ENCODE measurements at places on chromosomes 11 and 22.

- DNase-seq = no peak
Measured at GRCh38 chr11:3382613-3383285, 3.8 kb upstream of the ZNF195 start.

DNA sequence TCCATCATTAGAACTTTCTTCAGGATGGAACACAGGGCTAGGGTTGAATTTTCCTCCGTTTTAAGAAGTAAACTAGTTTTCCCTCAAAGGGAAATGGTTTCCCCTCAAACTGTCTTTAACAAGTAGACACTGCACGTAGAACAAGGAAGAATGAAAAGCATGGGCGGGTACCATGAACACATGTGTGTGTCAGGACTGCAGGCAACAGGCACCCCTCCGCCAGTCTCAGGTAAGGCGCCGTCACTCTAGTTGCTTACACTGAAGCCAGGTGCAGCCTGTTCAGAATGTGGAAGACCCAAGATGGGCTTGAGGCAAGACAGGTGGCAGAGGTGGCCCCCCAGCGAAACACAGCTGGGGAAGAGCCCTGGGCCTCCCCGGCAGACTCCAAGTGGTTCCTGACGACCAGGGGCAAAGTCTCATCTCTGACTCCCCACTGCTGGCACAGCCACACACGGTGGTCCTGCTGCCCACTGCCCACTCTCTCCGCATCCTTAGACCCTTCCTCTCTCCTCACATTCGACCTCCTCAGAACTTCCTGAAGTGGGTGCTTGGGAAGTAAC, 25.4 kb upstream of the MOB2 start:
- DNase-seq = no peak

- no peak for DNase-seq
Measured at GRCh38 chr11:111472228-111472627, 40.0 kb downstream of the BTG4 start.

- no peak for DNase-seq
Measured at GRCh38 chr11:122616718-122617117, 38.8 kb upstream of the UBASH3B start.

GRCh38 chr11:78377625-78378418, 39.8 kb downstream of the GAB2 start:
- no peak for DNase-seq

- no peak for DNase-seq
Measured at GRCh38 chr11:107547961-107548360, 17.6 kb downstream of the ALKBH8 start.

DNA sequence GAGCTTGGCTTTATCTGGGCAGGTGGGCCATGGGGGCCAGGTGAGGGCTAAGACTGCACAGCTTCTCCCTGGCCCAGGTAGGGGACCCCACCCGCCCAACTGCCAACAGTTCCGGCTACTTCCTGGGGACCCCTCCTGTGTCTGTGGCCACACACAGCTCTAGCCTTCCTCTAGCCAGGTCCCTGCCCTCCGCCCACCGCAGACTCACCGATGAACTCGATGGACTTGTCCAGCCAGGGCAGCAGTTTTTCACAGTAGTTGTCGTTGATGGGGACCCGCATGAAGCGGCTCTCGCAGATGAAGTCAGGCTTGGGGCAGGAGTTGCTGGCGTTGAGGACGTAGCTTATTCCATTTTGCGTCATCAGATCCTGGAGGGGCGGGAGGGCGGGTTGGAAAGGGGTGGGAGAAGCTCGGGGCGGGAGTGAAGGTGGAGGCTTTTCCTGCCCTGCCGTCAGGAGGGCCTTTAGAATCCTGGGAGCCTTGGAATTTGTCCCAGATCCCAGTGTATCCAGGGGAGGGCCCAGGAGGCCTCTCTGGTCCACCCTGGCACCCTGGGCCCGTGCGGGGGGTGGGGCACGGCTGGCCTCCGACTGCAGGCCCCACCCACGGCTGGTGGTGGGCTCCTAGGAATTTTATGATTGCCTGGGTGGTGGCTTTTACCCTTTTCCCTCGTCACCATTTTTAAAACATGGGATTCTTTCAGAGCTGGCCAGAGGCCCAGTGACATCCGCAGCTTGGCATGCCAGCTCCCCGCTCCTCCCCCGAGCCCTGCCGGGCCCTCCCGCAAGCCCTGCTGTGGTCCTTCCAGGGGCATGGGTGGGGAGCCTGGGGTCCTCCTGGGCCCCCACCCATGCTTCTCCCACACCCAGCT, 13.9 kb downstream of the DUSP8 start:
- no peak for DNase-seq

GRCh38 chr22:30250039-30250565, 3.5 kb upstream of the LIF start:
- DNase-seq = no peak

- DNase-seq = no peak
Measured at GRCh38 chr22:45442116-45442515, 28.6 kb downstream of the RIBC2 start.

- DNase-seq = no peak
Measured at GRCh38 chr11:68328374-68329091, 16.1 kb downstream of the LRP5 start.

DNA sequence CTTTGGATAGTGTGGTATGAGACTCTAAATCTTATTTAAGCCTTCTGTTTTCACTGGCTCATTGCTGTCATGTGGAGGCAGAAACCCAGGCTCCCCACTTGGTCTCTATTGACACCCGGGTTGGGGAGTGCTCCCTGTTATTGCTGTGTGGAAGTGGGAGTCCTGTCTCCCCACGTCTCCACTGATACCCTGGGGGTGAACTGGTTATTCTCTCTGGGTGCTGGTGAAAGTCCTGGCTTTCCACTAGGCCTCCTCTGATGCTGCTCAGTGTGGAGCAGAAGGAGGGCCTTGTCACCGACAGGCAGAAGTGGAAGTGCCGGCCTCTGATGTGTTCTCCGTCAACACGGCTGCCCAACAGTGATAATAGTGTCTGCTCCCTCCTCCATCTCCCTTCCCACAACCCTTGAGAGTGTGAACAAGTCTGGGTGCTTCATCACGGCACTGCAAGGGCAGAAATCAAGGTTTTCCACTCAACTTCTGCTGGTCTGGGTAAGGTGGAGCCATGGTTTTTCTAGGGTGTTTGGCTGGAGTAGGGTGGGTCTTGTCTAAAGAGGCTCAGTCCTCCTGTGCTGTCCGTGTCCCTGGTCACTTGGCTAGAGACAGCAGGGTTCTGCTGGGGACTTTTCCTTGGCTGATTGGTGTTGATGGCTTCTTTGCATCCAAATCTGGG, 240.7 kb upstream of the B3GAT1 start:
- DNase-seq = no peak

GRCh38 chr11:125938418-125938817, 7.4 kb upstream of the VSIG10L2 start:
- no peak for DNase-seq

DNA sequence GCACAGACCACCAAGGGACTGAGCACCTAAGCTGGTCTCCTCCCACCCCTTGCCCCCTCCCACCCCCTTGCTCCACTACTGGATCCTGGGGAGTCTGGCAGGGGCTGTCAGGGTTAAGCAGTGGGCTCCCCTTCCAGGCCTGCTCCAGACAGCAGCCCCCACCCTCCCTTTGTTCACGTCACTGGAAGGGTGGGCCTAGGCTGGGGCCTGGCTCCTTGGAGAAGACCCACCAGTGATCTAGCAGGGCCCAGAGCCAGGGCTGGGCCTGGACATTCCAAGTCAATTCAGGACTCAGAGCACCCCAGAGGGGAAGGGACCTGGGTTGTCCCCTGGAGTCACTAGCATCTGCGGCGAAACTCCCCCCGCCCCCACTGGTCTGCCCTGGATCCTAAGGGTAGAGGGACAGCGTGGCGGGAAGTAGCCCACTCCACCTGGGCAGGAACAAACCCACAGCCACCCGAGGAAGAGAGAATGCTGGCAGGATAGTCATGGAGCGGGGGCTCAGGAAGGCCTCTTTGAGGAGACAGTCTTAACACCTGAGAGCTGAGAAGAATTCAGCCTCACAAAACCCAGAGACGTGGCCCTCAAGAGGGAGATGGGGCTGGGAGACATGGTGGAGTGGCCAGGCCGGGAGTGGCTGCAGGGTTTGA, 45.8 kb downstream of the IGLL1 start:
- no peak for DNase-seq

DNA sequence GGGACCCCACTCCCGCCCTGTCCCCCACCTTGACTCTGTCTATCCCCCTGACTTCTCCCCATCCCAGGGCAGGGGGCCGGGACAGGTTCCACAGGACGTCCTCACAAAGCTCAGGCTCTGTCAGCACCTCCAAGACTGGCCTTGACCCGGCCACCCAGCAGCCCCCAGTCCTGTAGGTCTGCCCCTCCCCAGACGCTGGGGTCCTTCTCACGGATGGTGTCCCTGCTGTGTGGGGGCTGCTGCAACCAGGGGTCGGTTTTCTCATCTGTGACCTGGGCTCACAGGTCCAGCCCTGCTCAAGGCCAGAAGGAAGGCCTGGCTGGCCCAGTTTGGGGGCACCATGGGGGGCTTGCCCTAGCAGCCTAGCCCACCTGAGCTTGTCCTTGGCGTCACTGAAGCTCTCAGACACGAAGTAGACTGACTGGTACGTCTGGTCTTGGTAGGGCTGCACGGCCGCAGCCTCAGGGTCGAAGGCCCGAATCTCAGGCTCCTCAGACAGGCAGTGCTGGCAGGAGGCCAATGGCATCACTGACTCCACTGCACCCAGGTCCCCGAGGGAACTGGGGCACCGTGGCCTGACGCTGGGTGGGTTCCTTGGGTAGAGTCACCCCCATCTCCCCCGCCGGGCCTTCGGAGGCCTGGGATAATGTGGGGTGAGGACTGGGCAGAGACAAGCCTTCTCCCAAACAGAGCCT, 4.0 kb upstream of the INS start:
- no peak for DNase-seq

GRCh38 chr22:35578836-35579575, 38.1 kb downstream of the MB start:
- no peak for DNase-seq

DNA sequence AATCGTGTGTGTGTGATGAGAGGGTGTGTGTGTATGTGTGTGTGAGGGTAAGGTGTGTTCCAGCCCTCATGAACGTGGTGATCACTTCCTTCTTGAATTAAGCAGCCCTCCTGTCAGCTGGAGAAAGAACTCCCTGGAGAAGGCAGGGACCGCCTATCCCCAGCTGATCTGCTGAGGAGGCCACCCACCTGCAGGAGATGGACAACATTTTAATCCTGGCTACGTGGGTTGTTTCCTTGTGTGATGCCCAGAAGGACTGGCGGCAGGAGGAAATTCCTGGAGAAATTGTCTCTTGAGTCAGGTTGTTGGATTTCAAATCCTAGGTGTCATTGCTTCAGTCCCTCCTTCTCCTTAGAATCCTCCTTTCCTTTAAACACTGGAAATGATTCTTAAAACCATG, 878.8 kb downstream of the NTM start:
- no peak for DNase-seq

DNA sequence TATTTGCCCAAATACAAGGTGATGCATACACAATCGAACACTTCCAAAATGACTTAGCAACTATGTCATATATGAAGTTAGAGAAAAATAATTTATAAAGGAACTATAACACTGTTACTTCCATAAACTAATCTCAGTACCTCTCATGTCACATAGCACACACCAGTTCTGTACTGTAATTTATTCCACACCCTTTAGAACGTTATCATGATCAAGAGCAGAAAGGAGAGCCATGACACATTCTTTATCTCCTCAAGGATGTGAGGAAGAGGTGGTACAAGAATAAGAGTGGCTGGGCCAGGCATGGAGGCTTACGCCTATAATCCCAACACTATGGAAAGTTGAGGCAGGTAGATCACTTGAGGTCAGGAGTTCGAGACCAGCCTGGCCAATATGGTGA, 31.1 kb downstream of the PICALM start:
- DNase-seq = no peak

DNA sequence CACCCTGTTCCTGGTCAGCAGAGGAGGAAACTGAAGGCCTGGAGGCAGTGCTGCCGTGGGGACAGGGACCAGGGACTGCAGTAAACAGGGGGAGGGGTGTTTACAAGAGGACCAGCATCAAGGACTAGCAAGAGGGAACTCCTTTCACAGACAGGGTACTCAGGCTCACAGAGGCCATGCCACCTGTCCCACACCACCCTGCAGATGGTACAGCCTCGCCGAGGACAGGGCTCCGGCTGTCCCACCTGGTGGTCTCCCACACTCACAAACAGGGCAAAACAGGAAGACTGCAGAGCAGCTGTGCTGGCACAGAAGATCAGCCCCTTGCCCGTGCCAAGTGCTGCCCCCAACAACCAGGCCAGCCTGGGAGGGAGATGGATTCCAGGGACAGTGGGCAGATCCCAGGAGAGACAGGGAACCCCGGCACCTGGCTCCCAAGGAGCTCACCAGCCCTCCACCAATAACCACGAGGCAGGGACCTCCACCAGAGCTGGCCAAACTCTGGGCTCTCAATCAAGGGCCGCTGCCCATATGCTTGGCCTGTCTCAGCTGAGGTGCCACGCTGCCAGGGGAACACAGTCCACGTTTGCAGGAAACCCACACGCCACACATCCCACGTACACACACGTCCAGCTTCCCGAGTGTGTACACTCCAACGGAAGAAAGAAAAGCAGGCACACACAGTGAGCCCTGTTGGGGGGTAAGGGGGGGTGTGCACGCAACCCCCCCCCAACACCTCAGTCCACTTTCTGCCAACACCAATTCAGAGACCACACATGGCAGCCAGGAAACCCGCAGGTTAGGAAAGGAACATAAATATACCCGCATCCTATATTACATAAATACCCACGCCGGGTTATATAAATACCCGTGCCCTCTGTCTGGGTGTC, 2.1 kb downstream of the CSNK1E start:
- no peak for DNase-seq

DNA sequence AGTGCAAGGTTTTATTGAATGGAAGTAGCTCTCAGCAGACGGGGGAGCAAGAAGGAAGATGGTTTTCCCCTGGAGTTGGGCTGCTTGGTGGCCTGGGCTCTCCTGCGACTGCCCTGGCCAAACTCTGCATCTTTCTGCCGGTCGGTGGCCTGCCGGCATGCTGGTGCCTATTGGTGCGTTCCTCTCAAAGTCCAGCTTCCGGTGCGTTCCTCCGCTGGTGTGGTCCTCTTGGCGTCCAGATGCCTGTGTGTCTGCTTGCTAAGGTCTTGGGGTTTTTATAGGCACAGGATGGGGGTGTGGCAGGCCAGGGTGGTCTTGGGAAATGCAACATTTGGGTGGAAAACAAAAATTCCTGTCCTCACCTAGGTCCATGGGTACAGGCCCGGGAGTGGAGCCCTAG, 567.4 kb upstream of the CNTN5 start:
- DNase-seq = no peak

GRCh38 chr11:122205036-122205435, 89.0 kb upstream of the BLID start:
- no peak for DNase-seq

DNA sequence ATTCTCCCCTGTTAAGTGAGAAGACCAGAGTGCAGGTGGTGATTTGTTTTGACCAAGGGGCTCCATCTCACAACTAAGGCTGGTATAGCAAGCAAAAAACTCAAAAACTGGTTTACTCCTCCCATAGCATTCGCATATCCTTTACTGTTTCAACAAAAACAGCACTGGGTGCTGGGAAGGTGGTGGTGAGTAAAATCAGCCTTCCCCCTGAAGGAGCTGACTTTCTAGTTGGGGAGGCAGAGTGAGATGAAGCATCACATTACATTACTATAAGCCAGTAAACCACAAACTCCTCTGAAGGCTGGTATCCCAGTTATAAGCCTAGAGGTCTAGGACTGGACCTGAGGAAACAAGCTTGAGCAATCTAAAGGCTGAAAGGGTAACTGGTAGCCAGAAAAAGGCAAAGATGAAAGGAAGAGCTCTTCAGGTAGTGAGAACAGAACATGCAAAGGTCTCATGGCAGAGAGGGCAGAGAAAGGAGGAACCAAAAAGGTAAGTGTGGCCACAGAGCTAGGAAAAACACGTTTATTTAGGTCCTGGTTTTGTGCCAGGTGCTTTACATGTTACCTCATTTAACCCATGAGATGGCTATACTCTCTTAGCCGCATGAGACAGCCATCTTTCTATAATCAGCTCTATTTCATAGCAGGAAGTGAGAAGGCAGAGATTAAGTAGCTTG, 22.3 kb downstream of the TMEM123 start:
- DNase-seq = no peak

Data from NCI-H2081 treated with DMSO at 0.1 percent for 48 hours (cell line).